ENCODE measurements at places on chromosomes 2 and 18. TPM values are rescaled to one million over a fixed set of nuclear protein-coding genes. Genes with fewer than 3 reads are reported as not detected.

The CD207 gene
- total RNA-seq: not detected

The AMER3 gene
- not detected for total RNA-seq

The TBR1 gene
- not detected for total RNA-seq

The CYP20A1 gene
- 8.6 TPM for total RNA-seq

The RBM44 gene
- not detected for total RNA-seq

The RNPEPL1 gene
- 18.6 TPM for total RNA-seq

The PTPRN gene
- total RNA-seq: 0.08 TPM

The LGALSL gene
- total RNA-seq: 10.6 TPM

The KIF5C gene
- under 0.01 TPM for total RNA-seq

The ROCK2 gene
- 14.1 TPM for total RNA-seq

The GALNT13 gene
- total RNA-seq: not detected

The CRACDL gene
- total RNA-seq: 0.80 TPM

The MTCL1 gene
- total RNA-seq: 19.6 TPM

The DAPL1 gene
- total RNA-seq: 6.3 TPM

The RTP5 gene
- not detected for total RNA-seq

The TCF7L1 gene
- total RNA-seq: 2.0 TPM

The STARD6 gene
- not detected for total RNA-seq

The IL1F10 gene
- 0.08 TPM for total RNA-seq

The ZNF396 gene
- 0.08 TPM for total RNA-seq

The ITPRID2 gene
- 57.0 TPM for total RNA-seq

The ANKRD30BL gene
- total RNA-seq: not detected

The IL1RL1 gene
- total RNA-seq: 4.3 TPM

The THAP4 gene
- total RNA-seq: 67.6 TPM

The KHK gene
- 1.7 TPM for total RNA-seq

The ANKRD62 gene
- not detected for total RNA-seq

The DUSP2 gene
- 14.2 TPM for total RNA-seq

The BIN1 gene
- total RNA-seq: 26.1 TPM

The SIX3 gene
- total RNA-seq: not detected

The CYRIA gene
- 0.30 TPM for total RNA-seq

The REG3A gene
- total RNA-seq: not detected

The CRYGA gene
- total RNA-seq: not detected

The IL36B gene
- total RNA-seq: not detected

The TMEM247 gene
- total RNA-seq: not detected

The HRH4 gene
- total RNA-seq: 0.08 TPM

The TWIST2 gene
- total RNA-seq: 23.1 TPM

The NYAP2 gene
- not detected for total RNA-seq

The HADHA gene
- 148 TPM for total RNA-seq

The HADHB gene
- 102 TPM for total RNA-seq

The SERPINB7 gene
- 8.7 TPM for total RNA-seq

Measured in hair follicular keratinocyte (primary cell).